ENCODE measurements at places on chromosomes 16 and 17.
A peak's percentile ranks its signal among the peaks of the same experiment; 100 is the strongest.

- DNase-seq = peak; percentile 92
These were observed 82.2 kb downstream of the TNRC6C start for GRCh38 chr17:78040440-78041385.

GRCh38 chr16:57315416-57315815 lies 30.9 kb upstream of the PLLP start:
- peak; percentile 53 for DNase-seq

DNA sequence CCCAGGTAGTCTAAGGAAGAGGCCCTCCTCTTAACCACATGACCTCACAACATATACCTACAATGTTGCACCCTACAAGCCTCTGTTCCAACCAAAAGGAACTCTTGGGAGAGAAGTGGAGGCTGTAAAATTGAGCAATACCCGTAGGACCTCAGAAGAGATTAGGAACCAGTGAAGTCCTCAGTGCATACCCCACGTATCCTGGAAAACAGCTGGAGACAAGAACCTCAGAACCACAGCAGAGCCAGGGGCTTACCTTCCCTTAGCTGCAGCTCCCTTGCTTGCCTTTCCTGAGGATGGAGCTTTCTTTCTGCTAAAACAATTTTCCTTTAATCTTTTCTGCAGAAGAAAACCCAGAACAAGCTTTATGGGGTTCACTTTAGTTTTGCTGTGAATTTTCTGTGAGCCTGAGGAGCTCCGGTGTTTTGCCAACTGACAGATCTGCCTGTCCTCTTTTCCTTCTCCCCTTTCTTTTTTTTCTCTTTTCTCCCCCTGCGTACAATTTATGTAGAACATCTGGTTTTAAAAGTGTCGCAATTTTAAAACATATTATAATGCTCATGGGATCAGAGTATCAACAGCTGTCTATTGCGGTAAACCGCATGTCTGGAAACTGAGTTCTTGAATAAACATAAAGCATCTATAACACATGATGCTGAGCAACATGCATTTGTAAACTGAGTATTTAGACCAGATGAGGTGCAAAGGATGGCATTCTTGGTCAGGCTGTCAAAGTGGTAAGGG lies 226.4 kb upstream of the MAF start:
- DNase-seq = peak; percentile 42

DNA sequence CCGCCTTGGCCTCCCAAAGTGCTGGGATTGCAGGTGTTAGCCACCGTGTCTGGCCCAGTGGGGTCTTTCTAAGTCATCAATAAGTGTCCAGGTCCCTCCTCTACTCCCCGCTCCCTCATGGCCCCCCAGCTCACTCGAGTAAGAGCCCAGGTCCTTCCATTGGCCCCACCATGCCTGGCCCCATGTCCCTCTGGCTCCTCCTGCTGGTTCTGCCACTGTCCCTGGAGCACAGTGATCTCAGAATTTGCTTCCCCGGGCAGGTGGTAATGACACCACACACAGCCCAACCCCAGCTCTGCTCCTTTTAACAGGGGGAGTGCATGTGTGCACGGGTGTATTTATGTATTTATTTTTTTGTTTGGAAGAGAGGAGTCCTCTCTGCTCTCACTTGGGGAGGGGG lies 19.6 kb downstream of the MGAT5B start:
- no peak for DNase-seq

- no peak for DNase-seq
These were observed 11.5 kb upstream of the USP32 start for GRCh38 chr17:60403523-60403810.

DNA sequence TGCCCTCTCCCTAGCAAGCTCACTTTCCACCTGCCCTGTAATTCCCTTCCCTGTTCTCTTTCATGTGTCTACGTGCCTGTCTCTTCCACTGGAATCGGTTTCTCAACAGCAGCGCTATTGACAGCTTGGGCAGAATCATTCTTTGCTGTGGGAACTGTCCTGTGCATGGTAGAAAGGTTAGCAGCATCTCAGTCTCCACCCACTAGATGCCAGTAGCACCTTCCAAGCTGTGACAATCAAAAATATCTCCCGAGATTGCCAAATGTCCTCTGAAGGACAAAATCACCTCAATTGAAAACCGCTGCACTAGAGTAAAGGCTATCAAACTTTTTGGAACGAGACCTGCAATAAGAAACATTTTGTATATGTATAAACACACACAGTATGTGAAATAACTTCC lies 41.6 kb upstream of the KSR1 start:
- DNase-seq = no peak

GRCh38 chr16:80176114-80176513 lies 364.7 kb upstream of the DYNLRB2 start:
- DNase-seq = no peak

DNA sequence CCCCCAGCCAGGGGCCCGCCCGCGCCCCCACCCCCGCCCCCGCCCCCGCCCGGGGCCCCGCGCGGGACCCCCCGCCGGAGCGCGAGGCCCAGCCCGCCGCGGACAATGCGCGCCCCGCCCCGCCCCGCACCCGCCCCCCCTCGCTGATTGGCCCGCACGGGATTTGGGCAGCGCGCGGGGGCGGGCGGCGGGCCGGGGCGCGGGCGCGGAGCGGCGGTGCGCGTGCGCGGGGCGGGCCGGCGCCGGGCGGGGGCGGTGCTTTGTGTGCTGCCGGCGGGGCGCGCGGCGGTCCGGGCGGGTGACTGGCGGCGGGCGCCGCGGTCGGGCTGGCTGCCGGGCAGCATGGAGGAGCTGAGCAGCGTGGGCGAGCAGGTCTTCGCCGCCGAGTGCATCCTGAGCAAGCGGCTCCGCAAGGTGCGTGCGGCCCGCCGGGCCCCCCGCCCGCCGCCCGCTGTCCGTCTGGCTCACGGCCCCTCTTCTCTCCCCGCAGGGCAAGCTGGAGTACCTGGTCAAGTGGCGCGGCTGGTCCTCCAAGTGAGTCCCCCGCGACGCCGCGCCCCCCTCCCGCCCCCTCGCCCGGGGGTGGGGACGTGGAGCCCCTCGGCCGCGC lies at the start of gene CBX2:
TSS of gene CBX2 (plus strand) at position 255 of the 610 bp plus-strand sequence. CDS start at position 343, 88 bp downstream.
- DNase-seq = no peak

GRCh38 chr17:42519546-42520491 lies 16.2 kb upstream of the NAGLU start:
- peak; percentile 98 for DNase-seq
